ENCODE measurements at places on chromosomes 7 and 10.

GRCh38 chr7:318878-319661 lies 29.1 kb downstream of the FOXL3 start:
- no peak for DNase-seq

DNA sequence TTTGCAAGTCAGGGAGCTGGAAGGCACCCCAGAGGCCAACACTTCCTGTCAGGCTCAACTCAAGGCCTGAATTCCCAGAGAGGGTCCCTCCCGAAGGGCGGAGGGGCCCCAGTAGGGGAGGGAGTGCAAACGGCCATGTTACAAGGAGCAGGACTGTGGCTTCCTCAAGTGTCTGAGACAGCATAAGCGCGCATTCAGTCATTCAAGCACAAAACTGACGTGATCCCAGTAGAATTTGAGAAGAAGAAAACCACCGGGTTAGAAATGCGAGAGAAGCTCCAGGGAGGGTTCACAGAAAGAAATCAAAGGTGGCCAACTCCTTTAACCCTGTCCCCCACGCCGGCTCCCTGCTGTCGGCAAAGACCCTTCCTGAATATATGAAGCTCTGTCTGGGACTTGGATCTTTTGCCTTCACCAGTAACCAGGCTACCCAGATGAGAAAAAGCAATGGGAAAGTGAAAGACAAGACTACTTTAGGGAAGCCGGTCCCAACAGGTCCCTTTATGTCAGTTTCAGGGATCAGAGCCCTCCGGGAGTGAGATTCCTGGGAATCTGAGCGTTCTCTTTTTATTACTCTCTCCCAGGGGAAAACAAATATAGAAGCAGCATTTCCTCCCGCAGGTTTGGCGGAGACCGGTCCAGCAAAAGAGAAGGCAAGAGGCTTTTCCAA lies 1.3 kb downstream of the AFAP1L2 start:
- DNase-seq, result no peak

DNA sequence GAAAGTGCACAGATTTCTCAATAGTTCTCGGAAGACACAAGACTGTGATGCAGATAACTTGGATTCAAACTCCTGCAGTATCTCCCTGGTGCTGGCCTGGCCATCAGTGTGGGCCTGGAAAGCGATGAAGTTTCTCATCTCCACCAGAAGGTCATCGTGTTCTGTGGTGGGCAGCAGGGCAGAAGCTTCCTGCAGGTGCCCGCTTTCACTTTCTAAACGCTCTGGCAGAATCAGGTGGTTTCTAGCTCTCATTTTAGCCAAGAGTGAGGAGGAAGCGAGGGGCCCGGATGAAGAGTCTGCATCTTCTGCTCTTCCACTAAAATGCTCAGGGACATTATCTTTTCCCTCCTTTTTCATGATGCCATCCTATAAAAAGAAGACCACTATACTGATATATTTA lies 63.0 kb upstream of the DRGX start:
- no peak for DNase-seq

DNA sequence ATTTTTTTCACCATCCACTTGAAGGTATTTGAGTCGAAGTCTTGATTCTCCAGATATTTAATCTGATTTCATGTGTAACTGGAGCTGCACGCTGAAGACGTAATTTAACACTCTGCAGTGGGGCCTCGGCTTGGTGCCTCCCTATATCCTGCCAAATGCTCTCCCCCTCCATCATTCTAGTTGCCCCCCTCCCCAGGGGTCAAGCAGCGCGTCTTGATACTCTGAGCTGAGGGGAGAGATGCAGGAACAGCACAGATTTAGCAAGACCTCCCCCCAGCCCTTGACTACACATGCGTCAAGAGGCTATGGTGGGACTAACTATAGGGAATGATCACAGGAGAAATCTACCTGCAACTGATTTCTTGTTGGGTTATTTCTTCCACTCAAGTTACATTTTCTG lies 85.8 kb downstream of the PRPF18 start:
- DNase-seq, result no peak

DNA sequence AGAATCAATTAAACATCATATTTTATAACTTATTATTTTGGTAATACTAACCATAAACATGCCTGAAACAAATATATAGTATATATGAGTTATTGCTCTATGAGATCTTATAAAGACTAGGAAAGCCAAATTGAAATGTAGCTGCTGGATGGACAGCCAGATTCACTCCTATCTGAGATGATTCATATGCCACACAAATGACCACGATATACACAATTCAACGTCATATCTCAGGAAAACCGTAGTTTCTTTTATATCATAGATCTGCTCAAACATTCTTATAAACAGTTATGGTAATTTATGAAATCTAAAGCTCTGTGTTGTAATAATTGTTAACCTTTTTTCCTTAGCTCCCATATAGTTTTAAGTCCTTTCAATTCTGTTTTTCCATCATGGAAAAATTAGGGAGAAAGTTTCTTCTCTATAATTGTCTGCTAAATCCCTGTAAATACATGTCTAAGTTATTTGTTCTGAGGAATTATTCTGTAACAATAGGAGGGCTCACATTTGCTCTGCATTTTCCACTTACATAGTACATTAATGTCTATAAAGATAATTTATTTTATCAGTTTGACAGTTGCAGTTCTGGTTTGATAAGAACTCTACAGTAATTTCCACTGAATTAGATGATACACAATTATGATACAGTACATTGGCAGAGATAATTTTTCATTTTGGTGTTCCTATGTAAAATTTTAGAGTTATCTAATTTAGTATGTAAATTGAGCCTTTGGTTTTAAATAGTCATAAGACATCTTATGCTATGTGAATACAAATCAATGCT lies 42.7 kb downstream of the GNAT3 start:
- DNase-seq, result no peak

DNA sequence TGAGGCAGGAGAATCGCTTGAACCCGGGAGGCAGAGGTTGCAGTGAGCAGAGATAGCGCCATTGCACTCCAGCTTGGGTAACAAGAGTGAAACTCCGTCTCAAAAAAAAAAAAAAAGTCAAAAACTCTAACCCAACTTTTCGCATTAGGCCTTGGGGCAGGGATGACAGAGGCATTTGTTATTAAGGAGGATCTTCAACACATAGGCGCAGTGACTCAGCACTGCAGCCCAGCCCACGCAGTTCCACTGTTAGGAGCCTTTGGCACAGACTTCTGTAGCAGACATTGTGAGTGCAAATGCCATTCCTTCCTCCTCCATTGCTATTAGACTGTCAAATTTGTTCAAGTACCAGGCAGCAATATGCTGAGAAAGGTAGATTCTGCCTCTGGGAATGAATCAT lies 43.1 kb upstream of the KLHL7 start:
- no peak for DNase-seq

- peak; percentile 77 for DNase-seq
These were observed 68.0 kb downstream of the LANCL2 start for GRCh38 chr7:55432939-55433784.

DNA sequence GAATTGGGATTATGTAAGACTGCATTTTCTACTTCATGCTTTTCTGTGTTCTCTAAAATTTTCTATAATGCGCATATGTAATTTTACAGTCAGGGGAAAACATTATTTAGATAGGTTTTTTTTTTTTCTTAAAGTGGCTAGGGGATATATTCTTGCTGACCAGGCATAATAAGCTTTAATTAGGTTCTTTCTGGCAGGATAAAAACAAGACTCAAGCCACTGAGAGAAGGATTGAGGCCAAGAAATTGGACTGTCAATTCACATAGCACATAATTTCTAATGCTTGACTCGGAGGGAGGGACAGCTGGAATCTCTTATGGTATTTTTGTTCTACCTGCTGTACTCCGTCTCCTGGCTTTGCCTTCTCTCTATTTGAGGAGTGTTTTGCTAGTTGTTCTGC lies 119.8 kb upstream of the NPVF start:
- DNase-seq, result no peak

DNA sequence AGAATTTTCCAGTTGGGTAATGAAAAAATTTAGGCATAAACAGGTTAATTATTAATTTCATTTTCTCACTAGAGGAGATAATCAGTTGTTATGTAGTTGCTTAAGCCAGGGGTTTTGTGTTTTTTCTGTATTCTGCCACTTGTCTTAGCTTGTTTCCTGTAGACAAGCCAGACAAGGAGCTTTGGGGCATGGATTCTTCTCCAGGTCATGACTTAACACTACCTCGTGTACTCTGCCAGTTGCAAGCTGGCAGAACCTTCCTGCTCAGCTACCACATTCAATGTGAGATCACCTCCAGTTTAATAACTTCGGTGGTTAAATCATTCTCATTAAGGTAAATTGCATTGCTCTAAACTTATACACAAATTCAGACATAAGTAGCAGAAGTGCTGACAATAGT lies 1.8 kb downstream of the CCM2 start:
- DNase-seq, result no peak

DNA sequence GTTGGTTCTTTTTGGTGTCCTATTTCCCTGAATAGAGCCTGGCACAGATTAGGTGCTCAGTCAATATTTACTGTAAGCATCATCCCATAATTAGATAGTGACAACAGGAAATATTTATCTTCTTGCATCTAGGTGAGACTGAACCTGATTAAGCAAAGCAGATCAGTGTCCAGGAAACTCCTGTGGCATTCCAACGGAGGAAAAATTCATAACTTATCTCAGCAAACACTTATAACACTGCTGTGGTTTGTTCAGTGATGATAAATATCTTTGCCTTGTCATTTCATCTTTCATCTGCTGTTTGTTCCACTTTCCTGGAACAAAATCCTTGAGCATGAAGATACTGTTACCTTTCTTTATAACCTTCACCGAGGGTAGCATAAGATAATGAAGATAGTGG lies 1160.3 kb upstream of the AUTS2 start:
- DNase-seq, result no peak

DNA sequence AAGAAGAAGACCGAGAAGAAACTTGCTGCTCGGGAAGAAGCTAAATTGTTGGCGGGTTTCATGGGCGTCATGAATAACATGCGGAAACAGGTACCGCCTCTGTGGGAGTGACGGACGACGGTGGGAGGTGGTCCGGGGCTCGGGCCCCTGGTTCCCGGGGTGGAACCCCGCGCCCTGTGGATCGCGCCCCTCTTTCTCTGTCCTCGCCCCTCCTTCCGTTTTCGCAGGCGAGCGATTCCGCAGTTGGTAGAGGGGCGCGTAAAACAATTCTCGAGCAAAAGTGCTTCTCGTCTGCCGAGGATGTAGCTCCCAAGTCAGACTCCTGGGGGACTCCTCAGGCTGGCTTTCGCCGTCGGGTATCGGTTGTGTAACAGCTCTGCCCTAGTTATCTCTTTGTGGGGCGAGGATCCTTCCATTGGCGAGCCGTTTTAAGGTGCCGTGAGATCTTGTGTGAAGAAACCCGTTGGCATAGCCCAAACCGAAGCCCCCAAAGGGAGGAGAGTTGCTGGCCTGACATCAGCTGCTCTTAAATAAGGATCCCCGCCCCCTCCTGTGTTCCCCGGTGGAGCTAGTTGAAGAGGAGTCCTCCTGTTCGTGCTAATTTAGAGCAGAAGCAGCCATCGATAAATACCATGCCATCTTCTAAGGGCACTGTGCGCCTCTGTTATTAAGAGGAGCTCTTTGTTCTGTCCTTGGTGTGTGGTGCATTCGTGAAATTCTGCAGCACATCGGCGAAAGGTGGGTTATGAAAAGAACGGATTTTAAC lies 655 bp downstream of the KLHL7 start:
- DNase-seq, result peak; percentile 46

- DNase-seq, result no peak
These were observed 241.7 kb downstream of the TMEM26 start for GRCh38 chr10:61211468-61211867.

DNA sequence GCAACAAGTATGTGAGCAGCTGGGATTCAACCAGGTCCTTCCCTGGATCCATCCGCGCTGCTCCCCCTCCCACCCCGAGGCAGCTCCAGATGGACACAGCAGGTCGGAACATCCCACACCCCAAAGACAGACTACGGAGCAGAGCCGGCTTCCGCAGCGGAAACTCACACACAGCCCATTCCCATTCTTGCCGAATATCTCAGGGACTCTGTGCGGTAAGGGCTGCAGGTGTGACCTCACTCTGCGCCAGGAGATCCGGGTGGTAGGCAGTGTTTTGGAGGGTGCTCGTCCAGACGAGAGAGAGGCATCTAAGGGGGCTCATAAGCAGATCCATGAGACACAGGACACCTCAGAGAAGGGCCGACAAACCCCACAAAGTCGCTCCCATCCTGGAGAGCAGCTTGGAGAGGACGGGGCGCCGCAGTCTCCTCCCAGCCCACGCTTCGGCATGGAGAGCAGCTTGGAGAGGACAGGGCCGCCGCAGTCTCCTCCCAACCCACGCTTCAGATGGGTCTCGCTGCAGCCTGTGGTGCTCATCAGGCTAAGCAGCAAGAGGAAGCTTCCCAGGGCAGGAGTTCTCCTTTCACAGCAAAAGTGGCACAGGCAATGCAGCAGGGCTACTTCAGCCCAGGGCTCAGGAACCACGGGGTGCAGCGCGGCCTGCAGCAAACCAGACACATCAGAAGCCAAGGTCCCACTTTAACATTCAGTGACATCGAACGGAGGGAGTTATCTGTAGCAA lies 179.9 kb downstream of the DIP2C start:
- DNase-seq, result no peak

DNA sequence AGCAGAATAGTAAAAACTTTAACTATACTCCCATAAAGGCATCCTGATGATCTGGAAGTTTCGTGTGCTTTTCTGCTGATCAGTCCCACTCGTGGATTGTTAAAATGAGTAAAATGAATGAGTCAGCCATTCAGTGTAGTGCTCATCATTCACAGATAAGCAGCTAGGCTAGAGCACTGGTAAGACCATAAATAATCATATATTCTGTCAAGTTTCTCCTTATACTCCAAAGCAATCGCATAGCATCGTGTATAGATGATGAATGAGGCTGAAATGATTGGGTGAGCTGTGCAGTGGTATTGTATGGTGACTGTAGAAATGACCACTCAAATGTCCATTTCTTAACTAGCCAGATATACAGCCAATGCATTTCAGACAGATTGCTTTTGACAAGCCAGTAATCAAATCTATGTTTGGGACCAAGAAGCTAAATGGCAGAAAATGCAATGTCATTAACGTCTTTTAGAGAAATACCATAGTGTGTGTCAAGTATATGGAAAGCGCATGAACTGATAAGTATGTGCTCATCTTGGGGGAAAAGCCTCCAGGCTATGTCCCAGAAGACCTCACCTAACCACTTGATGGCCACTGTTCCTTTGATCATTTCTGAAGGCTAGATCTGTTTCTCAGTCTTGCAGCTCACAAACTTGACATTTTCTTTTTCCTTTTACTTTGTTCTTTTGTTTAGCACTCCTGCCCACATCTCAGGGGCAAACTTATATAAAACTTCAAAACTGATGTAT lies 227.2 kb upstream of the FAM3C start:
- DNase-seq, result no peak

All from NCI-H510A treated with DMSO at 0.1 percent for 48 hours (cell line).